Renal cortical epithelial cell (primary cell): ENCODE measurements at places on chromosomes 12 and 14. TPM values are rescaled to one million over a fixed set of nuclear protein-coding genes. Genes with fewer than 3 reads are reported as not detected.

Gene AKAP5
- total RNA-seq, result 4.7 and 16.3 TPM in 2 replicates

Gene NKX2-8
- total RNA-seq, result not detected in 2 replicates

Gene RNASE1
- 0.52 TPM in 1 of 2 replicates, not detected in the other for total RNA-seq

- DNase-seq, result no peak
These were observed 897 bp upstream of the TEX22 start for GRCh38 chr14:105397350-105397931.

DNA sequence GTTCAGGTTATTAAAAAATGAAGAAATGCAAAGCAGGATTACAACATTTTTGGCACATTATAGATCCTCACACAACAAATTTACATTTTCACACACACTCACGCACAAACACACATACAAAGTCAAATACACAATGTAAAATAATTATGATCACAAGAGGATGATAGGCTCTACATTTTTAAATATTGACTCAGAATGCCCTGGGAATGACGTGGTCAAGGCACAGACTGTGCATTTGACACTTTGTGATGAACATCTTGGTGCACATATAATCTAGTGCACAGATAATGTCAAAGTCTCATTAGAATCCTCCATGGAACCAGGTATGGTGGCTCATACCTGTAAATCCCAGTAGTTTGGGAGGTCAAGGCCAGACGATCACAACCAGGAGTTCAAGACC lies 49.4 kb downstream of the DPF3 start:
- DNase-seq, result no peak

- DNase-seq, result no peak
These were observed 506.8 kb downstream of the LRFN5 start for GRCh38 chr14:42113358-42114069.

- no peak for DNase-seq
These were observed 34.9 kb downstream of the TRMT5 start for GRCh38 chr14:60945984-60946383.

- peak; percentile 67 for DNase-seq
These were observed at the start of gene TM7SF3 for GRCh38 chr12:27014085-27014858. Gene TM7SF3, minus strand, starts transcription at chr12:27014384. Its CDS starts 216 bp downstream, at chr12:27014168.

DNA sequence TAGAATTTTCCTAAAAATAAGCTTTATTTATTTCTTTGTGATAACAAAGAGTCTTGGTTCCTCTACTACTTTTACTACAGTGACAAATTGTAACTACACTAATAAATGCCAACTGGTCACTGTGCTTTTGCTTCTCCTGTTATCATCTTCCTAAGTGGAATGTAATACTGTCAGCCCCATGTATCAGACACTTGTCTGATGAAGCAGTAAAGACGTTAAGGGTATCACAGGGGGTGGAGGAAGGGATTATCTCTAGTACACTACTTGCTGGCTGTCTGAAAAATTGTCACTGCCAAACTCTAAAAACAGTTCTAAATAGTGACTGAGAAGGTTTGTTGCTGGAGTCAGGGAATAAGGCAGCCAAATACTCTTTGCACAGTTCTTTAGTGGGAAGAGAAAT lies 11.3 kb downstream of the ASB8 start:
- no peak for DNase-seq

DNA sequence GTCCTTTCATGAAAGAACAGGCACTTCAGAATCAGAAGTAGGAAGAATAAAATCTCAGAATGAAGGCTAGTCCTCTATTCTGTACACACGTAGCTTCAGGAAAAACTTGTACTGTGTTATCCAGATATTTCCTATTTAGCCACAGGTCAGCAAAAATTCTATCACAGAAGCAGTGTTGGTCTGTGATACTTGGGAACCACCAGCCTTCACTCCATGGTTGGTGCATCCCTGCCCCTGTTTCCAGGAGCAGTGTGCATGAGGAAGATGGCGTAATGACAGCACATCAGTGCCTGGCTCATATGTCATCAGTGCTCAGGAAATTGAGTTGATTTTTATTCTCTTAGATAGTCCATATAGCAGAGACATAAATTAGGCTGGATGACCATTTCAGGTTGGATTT lies 87.7 kb downstream of the SAMD4A start:
- no peak for DNase-seq

DNA sequence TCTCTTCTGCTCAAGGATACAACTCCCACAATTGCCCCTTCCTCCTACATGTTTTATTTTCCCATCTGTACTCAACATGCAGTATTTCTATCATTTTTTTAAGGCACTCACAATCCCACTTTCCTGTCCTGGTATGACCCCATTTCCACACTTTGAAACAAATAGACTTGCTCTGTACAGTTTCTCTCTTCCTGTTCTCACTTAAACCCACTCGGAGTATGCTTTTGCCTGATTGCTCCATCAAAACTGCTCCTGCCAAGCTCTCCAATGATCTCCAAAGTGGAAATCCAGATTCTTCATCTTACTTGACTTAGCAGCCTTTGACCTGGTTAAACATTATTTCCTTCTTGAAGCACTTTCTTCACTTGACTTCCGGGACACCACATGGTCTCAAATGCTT lies 384.5 kb downstream of the SEC23A start:
- no peak for DNase-seq
